Inflammatory macrophage treated with lipopolysaccharide for 4 hours (primary cell): ENCODE measurements at places on chromosomes 6 and 20.

DNA sequence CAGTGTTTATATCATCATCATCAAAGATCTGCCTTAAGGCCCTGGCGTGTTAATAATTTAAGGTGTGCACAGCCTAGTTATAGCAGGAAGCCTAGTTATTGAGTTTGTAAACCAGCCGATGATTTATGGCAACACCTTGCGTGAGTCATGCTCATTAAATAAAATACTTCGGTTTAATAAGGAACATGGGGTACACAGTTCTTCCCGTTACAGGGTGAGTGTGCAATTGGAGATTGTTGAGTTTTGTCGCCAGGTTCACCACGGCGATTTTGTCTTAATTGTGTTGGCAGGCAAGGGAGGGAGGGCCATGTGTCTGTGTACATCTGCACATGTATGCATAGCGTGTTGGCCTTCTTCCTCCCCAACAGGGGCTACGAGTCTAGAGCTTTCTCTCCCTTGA is 104.0 kb downstream of the TFAP2A start:
- DNase-seq = no peak

DNA sequence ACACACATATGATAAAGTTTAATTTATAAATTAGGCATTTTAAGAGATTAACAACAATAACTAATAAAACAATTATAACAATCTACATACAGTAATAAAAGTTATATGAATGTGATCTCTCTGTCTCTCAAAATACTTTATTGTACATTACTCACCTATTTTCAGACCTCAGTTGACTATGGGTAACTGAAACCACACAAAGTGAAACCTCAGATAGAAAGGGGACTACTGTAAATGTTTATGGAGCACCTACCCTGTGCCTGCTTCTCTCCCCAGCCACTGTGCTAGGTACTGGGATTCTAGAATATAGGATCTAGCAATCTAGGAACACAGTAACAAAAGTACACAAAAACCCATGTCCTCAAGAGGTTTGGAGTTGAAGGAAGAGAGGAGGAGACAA is 63.4 kb upstream of the BTN3A2 start:
- DNase-seq = no peak

- no peak for DNase-seq
Observed at GRCh38 chr6:78749326-78749725, 118.0 kb upstream of the IRAK1BP1 start.

- no peak for DNase-seq
Observed at GRCh38 chr6:12476484-12476883, 186.3 kb downstream of the EDN1 start.

GRCh38 chr20:44485078-44485829 is 9.6 kb downstream of the TTPAL start:
- no peak for DNase-seq

DNA sequence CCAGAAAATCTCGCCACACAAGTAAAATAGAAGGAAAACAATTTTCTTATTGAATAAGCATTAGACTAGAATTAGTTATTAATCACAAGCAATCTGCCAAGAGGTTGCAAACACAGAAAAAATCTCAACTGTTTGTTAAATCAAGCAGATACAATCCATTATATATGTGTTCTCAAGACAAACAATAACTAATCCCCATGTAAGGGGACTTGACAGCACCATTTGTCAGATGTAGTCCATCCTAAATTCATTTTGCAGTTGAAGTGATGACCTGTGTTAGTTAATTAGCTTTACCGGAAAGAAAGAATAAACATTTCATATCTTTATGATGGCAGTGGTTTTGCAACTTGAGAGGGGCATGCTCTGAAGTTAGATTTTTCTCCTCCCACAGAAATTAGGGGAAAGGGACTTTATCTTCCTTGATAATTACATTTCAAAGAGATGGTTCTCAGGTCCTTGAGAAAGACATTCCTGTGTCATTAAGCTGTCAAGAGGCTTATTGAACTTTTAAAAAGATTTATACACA is 1588.0 kb downstream of the GRIK2 start:
- no peak for DNase-seq

DNA sequence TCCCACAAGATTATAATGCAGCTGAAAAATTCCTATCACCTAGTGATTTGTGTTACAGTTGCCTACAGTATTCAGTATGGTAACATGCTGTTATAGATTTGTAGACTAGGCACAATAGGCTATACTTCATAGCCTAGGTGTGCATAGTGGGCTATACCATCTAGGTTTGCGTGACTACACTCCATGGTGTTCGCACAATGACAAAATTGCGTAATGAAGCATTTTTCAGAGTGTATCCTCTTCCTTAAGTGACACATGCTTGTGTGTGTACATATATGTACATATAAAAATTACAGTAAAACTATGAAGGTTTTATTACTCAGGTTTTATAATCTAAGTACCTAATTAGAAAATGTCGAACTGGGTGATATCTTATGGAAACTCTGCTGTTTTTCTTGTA is 133.0 kb downstream of the FARS2 start:
- DNase-seq = no peak

DNA sequence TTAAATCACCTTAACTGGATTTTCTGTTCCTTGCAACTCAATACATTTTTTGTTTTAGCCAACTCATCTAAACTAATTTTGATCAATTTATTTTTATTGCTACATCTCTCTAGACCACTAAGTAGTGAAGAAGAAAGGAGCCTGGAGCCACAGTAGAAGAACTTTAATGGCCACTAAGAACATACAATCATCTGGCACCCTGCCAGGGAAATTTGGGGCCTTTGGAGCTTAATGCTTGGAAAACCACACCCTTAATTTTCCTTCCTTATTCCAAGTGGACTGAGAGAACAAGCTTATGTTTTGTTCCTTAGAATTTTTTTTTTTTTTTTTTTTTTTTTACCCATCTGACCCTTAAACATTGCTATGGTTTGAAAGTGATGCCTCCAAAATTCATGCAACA is 12.0 kb upstream of the GMDS start:
- DNase-seq = no peak

- DNase-seq = no peak
Observed at GRCh38 chr6:135985471-135985870, 134.0 kb downstream of the PDE7B start.

- DNase-seq = no peak
Observed at GRCh38 chr6:28651161-28651560, 125.5 kb downstream of the GPX5 start.

GRCh38 chr6:143939364-143939763 is 68.7 kb downstream of the PLAGL1 start:
- DNase-seq = peak; percentile 39

DNA sequence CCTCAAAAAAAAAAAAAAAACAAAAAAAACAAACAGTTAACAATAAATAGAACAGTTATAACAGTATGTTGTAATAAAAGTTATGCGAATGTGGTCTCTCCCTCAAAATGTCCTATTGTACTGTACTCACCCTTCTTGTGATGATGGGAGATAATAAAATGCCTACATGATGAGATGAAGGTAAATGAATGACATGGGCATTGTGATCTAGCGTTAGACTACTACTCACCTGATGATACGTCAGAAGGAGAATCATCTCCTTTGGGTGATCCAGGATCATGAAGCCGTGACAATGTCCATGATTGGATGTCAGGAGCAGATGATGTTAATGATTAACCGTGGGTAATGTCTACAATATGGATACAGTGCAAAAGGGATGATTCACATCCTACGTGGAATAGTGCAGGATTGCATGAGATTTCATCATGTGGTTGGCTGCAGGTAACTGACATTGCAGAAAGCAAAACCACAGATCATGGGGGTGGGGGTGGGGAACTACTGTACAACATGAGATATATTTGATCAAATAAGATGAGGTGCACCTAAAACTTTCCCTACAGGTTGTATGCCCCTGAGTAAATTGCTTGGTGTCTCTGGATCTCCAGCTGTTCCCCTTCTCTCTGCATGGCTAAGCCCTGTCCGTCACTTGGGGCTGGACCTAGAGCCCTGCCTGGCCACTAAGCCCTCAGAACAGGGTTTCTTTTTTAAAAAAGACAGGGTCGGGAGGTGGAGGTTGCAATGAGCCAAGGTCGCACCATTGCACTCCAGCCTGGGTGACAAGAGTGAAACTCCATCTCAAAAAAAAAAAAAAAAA is 6.2 kb upstream of the RBCK1 start:
- DNase-seq = no peak

DNA sequence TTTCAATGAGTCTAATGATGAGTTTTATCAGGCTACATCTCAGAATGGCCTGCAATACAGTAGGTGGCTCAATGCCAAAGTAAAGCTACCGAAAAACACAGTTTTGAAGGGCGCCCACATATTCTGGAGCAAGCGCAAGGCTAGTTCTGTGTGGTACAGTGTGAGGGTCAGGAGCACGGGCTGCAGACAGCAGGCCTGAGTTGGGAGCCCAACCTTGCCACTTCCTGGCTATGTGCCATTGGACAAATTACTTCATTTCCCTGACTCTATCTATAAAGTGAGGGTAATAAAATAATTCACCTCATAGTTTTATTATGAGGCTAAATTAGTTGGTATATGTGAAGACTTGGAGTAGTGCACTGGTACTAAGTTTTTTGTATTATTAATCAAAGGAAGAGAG is 150.7 kb downstream of the OPN5 start:
- DNase-seq = no peak

DNA sequence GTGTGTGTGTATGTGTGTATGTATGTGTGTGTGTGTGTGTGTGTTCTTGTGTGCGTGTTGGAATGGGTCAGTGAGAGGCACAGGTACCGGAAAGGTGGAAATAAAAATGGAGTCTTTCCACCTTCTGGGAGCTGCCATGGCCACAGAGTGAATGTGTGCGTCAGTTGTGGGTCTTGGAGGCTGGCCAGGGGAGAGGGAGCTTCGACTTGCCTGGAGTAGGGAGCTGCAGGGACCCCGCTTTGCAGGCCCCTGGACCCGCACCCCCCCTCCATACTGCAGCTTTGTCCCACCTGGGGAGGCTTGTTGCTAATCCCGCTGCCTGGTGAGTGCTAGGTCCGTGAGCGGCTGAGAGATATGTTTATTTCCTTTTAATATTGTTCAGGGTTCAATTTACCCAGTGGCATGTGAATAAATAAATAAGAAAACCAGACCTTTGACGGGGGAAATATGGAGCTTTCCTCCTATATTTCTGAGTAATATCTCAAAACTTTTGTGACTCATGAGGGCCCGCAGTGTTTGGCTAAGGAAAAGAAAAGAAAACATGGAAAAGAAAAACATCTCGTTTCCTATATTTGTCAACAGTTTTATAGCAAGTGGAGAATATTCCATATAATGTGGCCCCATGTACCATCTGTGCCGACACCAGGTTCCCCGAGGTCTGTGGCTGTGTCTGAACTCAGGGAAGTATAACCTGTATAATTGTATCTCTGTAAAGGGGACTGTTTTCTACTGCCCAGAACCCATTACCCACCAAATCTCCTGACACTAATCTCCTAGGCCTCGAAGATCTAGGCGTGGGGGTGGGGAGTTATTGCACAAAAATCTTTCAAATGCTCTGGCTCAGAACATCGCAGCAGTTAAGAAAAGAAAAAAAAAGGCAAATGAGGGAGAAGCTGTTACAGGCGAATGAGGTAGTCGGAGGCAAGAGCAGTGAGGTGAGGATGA is 24.6 kb upstream of the CCDC167 start:
- no peak for DNase-seq

GRCh38 chr6:136365776-136366354 is 76.2 kb upstream of the BCLAF1 start:
- peak; percentile 49 for DNase-seq

GRCh38 chr20:40314278-40314677 is 374.8 kb downstream of the MAFB start:
- no peak for DNase-seq

- no peak for DNase-seq
Observed at GRCh38 chr6:162203287-162203686, 524.3 kb downstream of the PRKN start.

DNA sequence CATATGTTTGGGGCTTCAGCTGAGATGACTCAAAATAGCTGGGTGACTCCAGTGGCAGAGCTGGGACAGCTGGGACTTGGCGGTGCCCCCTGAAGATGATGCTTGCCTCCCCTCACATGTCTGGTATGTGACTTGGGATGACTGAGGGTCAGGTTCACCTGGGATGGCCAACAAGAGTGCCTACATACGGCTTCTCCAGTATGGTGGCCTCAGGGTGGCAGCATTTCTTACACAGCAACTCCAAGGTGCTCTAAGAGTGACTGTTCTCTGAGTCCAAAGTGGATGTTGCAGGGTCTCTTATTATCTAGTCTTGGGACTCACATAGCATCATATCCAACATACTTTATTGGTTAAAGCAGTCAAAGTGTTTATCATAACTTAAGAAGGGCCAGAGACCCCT is 87.8 kb upstream of the CENPW start:
- DNase-seq = no peak

- no peak for DNase-seq
Observed at GRCh38 chr6:80388507-80388906, 282.0 kb downstream of the BCKDHB start.

- DNase-seq = no peak
Observed at GRCh38 chr6:156869980-156870398, 92.8 kb downstream of the ARID1B start.
